ENCODE measurements at places on chromosomes 4 and X.

- DNase-seq: no peak
Observed at GRCh38 chr4:156970501-156971164, 966 bp downstream of the PDGFC start.

DNA sequence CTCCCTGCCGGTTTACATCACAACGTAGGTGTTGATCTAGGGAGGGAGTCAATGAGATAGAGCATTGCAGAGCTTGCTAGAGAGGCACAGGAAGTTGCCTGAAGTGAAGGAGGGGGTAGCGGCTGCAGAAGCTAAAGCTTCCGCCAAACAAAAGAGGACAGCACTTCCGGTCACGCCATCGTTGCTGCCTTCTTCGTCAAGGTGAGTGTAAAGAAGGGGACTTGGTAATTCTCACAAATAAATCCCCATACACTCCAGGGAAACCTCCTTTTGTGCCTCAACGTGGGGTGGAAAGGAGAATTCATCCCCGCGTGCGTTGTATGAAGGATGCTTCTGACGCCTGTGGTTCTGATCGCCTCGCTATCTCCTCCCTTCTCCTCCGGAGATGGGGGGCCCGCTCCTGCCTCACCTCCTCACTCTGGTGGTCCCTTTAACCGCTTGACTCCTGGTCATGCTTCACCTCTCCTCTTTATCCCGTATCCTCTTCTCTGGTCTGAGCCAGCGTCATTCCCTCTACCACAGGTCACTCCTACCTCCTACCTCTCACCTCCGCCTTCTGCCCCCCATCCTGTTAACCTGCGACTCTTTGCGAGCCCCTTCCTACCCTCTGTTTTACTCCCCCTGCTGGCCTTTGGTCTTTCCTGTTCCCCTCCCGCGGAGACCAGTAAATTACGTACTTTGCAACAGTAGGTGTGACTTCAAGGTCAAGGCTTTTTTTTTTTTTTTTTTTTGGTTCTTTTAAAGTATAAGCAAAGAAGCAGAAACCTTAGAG is 59.9 kb downstream of the GSPT2 start:
- DNase-seq: peak; percentile 28

DNA sequence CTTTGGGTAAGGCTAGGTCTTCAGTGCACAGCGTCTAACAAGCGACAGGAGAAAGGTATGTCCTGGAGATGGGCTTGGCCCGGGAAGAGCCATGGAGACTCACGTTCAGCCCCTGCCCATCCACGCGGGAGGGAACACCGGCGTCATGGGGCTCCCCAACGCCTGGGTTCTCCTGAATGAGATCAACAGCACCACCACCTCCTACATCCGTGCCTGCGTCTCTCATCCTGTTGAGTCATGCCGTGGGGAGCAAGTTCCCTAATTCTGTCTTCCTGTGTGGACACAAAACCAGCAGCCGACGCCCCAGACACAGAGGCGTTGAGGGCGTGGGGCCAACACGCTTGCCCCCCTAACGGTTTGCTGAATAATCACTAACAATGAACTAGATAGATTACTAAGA is 20.1 kb upstream of the IL3RA start:
- no peak for DNase-seq

- no peak for DNase-seq
Observed at GRCh38 chrX:119041175-119041574, 31.6 kb upstream of the CT47C1 start.

DNA sequence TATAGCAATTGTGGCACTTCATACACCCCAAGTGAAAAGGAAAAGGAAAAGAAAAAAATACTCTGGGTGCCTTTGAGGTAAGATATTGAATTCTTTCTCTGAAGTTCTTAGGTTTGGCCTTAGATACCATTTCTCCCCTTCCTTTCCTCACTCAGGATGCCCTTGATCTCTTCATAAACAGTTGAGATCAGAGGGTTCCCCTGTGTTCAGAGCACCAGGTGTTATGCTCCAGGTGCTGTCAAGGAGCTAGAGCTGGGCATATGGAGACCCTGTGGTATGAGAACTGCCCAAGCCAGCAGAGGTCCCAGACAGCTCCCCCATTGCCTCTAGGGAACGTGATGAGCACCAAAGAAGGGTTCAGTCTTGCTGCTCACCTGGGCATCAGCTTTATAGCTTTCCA is 17.1 kb upstream of the CD40LG start:
- no peak for DNase-seq

GRCh38 chrX:150080497-150080896 is 142.2 kb upstream of the EOLA2 start:
- DNase-seq: no peak

DNA sequence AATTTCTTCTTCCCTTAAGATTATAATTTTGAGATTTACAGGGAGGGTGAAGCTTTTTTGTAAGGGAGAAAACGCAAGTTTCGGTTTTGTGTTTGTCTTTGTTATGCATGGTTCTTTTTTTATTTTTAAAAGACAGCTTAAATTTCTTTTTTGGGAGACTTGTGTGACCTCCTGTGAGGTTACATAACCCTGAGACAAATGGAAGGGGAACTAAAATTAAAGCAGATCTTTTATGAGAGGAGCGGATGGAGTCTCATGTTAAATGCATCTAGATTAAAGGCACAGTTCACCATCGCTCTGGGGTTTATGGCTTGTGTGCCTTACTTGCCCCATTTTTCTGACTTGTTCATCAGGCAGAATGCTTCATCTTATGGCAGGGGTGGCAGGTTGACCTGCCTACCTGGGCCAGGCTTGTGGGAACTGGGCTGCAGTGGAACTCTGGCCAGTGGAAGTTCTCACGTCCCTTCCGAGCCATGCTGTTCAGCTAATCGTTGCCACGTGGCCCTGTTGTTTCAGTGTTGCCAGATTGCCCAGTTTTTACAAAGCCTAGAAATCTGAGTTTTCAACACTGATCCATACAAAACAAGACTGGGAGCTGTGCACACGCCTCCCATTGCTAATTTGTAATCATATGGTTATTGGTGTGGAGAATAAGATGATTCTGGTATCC is 291.8 kb downstream of the ARHGAP10 start:
- no peak for DNase-seq

DNA sequence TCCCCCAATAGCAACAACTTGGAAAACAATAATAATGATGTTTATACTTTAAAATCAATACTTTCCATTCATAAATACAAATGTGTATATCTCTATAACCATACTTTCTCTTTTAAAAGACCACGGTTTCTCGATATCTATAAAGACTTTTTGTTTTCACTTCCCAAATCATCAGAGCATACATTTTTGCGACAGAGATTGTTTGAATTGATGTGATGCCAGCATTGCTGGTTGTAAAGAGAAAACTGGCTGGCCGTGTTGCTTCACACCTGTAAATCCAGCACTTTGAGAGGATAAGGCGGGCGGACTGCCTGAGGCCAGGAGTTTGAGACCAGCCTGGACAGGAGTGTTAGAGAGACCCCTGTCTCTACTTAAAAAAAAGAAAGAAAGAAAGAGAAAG is 77.6 kb upstream of the ZNF518B start:
- no peak for DNase-seq

- DNase-seq: no peak
Observed at GRCh38 chr4:42234817-42235216, 82.4 kb upstream of the BEND4 start.

DNA sequence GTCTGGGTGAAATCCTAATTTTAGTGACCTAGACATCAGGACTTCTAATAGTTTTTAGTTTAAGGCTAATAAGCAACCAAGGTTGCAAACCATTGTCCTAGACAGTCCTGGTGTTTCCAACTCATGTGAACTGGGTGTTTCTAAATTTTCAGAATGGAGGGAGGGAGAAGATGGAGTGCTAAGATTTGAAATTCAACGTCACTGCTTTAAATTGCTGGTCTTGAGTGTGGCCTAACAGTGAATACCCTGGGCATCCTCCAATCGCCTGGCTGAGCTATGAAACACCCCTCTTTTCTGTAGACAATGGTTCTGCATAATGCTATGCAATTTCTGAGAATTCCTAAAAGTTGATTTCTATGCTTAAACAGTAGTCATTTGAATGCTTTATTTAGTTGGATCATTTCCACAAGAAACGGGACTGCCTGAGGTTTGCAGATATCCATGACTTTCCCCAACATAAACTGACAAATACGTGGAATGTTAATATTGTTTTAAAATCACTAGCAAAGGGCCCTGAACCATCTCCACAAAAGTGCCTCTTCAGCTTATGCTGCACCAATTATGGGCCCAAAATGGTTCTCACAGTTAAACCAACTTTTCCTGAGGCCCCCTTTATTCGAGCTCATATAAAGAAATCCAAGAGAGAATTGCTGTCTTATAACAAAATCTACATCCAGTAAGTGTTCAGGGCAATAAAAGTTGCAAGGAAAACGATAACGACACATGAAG is 1.1 kb downstream of the FBXL5 start:
- DNase-seq: no peak

- no peak for DNase-seq
Observed at GRCh38 chrX:13028871-13029636, 15.4 kb downstream of the FAM9C start.

GRCh38 chr4:81723019-81723884 is 251.5 kb upstream of the RASGEF1B start:
- no peak for DNase-seq

DNA sequence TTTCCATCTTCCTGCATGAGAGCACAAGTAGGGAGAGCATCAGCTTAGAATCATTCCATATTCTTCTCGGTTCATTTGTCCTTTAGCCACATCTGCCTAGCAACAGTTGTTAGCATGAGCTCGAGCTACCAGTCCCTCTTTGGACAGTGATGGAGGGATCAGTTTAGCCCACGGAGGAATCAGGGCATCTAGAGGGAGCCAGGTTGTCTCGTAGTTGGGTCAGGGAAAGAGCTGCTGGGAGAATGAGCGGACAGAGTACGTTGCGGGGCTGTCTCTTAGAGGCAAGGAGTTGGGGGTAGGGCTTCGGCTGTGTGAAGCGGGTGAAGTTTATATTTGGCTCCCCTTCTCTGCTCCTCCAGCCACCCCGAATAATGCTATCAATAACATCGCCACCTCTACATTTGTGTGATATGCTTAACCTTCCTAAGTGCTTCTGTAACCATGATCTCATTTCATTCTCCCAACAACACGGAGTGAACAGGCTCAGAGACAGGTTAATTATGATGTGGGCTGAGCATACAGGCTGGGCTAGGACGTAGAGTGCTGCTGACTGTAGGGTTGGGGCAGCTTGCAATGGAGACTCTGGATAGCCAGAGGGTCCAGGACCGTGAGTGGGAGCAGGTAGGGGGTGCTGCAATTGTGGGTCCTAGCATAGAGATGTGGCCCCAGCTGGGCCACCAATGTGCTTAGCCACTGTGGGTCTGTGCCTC is 72.6 kb downstream of the FRMPD3 start:
- no peak for DNase-seq

- DNase-seq: no peak
Observed at GRCh38 chr4:115323106-115323707, 209.8 kb upstream of the NDST4 start.

- DNase-seq: no peak
Observed at GRCh38 chr4:137543648-137544047, 11.4 kb upstream of the PCDH18 start.

GRCh38 chr4:5730993-5731990 is 20.3 kb downstream of the EVC start:
- no peak for DNase-seq

DNA sequence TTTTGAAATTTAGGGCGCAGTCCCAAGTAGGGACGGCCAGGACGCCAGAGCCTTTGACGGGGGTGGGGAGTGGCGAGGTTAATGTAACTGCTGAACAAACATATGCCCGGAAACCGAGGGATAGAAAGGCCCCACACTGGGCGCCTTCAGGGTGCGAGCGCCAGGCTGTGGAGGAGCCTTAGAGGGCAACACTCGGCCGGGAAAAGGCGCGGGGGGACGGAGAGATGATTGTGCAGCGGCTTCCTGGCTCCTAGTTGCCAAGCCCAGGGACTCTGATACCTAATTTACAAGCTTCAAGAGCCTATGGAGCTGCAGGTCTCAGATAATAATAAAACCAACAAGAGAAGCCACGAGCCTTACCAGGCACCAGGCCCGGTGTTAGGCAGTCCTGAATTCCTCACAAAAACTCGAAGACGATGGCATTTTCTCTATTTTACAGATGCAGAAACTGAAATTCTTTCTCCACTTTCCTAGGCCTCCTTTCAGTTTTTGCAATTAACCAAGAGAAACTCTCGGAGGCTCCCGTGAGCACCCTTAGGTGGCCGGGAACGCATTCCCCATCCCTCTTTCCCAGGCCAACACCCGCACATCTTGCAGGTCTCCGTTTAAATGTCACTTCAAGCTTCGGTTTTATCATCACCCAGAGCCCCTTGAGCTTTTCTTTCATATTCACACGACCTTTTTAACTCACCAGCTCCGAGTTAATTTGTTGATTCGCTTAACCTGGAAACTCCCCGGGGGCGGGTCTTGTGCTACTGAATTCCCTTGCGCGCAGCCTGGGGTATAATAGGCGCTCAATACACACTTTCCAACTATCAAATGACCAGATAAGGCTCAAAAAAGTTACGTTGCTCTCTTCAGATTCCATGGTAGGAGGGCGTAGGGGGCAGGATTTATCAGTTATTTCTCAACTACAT is 6.4 kb upstream of the GSX2 start:
- no peak for DNase-seq

DNA sequence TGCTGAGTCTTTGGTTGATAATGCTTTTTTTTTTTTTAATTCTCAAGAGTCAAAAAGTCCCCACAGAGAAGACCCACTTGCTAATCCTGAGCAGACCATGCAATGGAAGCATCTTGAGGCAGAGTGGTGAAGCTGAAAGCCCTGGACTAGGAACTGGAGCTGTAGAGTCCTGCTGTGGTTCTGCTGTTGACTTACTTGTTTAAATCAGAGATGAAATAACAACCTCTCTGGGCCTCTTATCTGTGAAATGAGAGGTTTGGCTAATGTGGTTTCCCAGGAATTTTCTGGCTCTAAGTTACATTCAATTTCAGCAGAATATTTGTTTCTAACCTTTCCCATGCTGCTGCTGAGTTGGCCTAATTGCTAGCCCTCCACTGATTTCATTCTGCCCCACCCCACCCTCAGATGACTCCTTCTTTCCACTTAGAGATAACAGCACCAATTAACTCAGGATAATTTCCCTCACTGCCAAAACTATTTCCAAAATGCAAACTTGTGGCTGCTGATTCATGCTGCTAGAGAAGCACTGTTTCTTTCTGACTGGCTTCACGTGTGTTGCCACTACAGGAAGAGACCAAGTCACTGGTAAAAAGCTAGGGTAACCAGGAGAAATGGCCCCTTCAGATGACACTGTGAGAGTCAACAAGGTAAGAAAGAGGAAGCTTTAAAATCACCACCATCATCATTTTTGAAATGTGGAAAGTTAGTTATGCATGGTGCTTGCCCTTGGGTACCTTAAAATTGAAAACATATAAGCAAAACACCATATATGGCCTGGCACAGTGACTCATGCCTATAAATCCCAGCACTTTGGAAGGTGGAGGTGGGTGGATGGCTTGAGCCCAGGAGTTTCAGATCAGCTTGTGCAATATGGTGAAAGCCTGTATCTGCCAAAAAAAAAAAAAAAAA is 326.4 kb downstream of the DCHS2 start:
- no peak for DNase-seq

All from stimulated activated CD8-positive, alpha-beta memory T cell treated with anti-CD3 and anti-CD28 coated beads, Interleukin-2, amount 100 ng/mL, for 1 hour (primary cell).